Stimulated activated CD4-positive, alpha-beta T cell treated with anti-CD3 and anti-CD28 coated beads, Interleukin-15, amount 100 ng/mL, for 1 hour (primary cell): ENCODE measurements at places on chromosomes 3 and 15.
A peak's percentile ranks its signal among the peaks of the same experiment; 100 is the strongest.

DNA sequence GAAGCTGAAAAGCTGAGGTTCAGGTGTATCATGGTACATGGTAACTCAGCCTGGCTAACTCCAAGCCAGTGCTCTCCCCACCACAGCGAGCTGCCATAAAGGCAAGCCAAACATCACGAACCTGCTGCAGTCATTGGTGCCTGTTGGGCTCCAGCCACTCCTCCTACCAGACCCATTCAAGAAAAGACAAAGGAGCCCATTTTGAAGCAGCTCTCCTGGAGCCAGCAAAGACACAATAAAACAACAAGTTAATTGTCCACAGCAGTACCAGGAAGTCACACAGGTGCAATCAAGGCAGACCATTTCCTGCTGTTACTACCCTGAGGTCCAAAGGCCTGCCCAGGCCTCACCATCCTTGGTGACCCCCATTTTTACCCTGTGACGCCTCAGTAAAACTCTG, 77.6 kb downstream of the DAPK2 start:
- DNase-seq: no peak

DNA sequence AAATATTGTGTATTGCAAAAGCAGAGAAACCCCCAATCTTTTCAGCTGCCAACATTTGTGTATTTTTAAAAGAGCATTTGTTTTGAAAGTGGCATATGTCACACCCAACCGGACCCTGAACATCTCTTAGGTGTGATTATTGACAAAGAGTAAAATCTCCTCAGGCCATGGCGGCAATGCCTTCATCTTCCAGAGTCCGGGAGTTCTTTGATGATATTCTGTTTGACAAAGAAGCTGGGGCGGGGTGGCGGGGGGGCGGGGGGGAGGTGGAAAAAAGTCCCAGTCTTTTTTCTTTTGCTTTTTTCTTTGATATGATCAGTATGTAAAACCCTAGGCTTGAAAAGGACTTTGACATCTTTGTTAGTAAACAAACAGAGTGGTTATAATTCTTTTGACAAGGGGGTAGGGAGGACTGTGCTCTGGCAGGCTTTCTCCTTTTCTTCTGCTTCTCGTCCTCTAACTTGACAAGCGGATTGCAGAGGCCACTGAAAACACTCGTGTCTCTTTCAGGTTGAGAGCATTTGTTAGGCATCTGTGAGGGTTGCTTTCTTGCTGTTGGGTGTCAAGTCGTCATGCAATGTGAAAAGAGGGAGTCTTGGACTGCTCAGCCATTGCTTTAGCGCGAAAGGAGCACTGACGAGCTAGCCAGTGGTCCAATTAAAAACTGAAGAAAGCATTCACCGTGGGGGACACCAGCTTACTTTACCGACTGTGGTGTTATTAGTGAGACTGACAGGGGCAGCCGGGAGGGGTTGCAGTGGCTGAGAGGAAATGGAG, 243.2 kb downstream of the NSUN3 start:
- no peak for DNase-seq

DNA sequence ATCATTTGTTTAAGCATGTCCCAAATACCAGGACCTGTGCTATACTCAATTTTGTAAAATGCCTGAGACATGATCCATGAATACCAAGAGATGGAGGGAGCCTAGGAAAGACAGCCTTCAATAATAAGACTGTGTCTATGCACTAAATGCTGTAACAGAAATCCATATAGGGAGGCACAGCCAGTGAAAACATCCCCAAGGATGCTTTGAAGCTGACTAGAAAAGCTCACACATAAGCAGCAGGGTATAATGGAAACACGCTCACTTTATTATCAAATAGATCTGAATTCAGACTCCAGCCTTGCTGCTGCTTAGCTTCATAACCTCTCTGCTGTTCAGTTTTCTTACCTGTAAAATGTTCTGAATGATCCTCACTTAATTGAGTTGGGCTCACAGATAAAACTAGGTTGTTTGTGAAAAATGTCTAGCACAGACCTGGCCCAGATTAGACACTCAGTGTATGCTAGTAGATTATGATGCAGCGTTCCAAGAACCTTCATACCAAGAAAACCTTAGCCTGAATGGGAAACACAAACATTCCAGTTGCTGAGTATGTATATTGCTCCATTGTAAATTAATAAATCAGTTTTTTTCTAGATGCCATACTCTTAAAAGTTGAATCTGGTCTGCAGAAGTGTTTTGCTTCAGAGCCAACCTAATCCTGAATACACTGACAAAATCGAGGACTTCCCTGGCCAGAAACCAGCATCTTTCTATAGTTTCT, 3.8 kb upstream of the LARP6 start:
- no peak for DNase-seq

DNA sequence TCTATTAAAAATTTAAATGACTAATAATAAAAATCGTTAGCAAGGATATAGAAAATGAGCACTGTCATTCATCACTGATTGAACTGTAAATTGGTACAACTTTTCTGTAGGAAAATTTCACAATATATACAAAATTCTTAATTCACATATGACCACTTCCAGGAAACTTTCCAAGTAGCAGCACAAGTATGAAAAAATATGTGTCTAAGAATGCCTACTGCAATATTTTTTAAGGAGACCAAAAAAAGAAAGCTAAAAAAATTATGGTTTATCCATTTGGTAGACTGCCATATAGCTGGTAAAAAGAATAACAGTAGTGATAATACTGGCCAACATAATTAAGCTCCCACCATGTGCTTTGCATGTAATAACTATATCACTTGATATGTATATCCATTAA, 59.2 kb downstream of the KLHL6 start:
- DNase-seq: no peak

DNA sequence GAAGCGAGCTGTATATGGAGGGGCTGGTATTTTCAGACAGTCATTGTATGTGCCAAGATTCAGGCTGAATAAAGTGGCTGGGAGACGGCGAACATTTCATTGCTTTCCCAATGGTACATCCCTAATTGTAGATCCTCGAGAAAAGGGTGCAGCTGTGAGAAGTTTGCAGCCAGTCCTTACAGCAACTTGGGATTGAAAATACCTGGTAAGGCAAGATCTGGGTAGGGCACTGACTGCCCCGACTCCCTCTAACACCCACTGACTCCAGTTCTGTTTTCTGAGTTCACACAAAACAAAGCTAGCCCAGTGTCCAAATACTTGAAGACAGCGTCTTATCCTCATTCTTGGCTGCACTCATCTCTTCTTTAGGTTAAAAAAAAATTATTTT, 63.7 kb downstream of the EDEM1 start:
- no peak for DNase-seq

DNA sequence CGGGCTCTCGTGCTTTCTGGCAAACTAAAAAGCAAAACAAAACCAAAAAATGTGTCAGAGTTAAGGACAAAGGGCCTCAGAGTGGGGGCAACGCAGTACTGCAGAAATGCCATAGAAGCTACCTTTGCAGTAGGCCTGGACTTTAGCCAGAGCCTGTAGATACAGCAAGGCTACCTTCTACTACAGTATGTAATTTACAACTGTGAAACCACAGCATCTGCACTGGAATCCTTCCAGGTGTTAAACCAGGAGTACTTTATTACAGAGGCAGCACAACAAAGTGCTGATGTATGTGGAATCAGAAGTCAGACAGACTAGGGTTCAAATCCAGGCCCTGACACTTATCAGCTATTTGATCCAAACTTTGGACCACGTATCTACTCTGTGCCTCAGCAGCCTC, 34.9 kb downstream of the RUBCN start:
- no peak for DNase-seq

- no peak for DNase-seq
Measured at GRCh38 chr3:14393440-14394106, 8.8 kb upstream of the SLC6A6 start.

DNA sequence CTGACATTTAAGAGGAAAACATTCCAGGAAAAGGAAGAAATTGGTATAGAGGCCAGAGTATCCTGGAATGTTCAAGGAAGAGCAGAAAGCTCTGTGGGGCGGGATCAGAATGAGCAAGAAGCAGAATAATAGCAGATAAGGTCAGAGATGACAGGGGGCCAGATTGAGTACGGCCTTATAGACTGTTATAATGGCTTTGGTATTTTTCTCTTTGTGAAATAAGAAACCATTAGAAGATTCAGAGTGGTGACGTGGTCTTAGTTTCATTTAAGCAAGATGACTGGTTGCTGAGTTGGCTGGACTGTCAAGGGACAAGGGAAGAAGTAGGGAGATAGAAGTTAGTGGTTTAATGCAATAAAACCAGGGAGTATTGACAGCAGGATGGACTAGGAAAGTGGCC, 218.3 kb upstream of the SOX2 start:
- no peak for DNase-seq

GRCh38 chr3:107458871-107459270, 63.9 kb upstream of the BBX start:
- no peak for DNase-seq

GRCh38 chr3:9732080-9732739, 675 bp downstream of the BRPF1 start:
- DNase-seq: peak; percentile 11

DNA sequence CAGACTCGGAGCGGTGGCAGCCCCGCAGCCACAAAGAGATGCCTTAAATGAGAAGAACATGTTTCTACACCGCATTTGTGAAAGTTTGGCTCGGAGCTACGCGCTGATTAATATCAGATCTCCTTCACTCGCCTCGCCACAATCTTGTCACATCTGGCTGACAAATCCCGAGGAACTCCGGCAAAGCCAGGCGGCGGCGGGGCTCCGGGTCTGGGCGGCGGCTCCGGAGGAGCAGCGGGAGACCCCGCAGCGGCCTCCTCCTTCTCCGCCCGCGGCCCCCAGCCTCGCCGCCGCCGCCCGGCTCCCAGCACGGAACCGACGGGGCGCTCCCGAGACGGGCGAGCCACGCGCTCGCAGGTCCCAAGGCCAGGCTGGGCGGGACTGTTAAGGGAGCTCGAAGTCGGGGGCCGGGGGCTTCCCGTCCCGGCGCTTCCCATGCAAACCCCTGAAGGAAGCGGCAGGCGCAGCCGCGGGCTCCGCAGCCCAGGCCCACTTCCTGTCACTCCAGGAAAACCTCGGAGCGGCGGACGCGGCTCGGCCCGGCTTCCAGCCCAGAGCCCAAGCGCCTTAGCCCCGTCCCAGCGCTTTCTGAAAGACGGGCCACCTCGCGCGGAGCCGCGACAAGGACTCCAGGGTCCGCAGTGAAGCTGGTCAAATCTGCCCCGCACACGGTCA, 1.2 kb downstream of the BNC1 start:
- no peak for DNase-seq

DNA sequence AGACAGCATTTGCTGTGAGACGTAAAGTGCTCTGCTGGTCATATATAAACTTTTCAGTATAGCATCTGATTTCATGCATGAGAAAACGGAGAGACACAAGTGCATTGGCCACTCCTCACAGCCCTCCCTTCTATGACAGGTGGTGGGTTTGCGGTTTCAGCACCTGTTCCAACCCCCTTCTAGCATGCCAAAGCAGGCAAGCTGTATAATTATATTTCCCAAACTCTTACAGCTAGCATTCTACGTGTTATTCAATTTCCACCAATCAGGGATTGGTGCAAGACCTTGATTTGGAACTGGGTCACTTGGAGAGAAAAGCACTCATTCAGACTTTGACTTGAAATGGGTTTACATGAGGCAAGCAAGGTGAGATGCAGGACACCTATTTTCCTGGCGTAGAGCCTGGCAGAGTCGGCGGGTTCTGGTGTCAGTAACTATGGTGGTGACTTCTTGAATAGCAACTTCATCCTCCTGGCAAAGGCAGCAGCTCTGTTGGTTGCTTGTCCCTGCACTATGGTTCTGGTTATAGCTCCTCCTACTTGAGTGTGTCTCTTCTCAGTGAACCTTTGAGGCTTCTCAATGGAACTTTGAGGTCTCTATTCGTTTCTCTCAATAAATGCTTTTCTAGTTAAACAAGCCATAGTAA, 356.5 kb downstream of the TBL1XR1 start:
- no peak for DNase-seq

DNA sequence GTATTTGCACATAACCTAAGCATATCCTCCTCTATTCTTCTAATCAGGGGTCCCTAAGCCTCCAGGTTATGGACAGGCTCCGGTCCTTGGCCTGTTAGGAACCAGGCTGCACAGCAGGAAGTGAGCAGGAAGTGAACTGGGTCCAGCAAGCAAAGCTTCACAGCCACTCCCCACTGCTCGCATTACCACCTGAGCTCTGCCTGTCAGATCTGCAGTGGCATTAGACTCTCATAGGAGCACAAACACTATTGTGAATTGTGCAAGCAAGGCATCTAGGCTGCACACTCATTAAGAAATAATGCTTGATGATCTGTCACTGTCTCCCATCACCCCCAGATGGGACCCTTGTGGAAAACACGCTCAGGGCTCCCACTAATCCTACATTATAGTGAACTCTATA, 9.8 kb downstream of the MSL2 start:
- no peak for DNase-seq

GRCh38 chr15:65212097-65212496, 824 bp upstream of the CILP start:
- DNase-seq: peak; percentile 4

- no peak for DNase-seq
Measured at GRCh38 chr15:83721981-83722380, 68.1 kb downstream of the ADAMTSL3 start.

DNA sequence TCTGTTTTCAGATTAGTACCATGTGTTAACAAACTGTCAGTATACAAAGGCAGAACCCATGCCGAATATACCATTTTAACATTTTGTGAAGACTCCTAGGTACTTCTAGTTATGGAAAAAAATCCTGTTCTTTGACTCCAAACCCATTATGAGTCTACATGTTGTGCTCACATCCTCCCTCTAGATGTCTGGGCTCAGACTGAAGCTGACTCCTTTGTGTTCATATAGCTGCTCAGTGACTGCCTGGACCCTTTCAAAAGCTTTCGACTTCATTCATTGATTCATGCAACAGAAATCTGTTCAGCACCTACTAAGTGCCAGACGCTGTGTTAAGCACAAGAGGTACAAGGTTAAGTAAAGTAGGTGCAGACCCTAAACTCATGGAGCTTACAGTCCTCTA, 60.5 kb downstream of the MEGF11 start:
- no peak for DNase-seq

GRCh38 chr3:124854009-124854408, 33.2 kb downstream of the ITGB5 start:
- no peak for DNase-seq

- no peak for DNase-seq
Measured at GRCh38 chr3:56782215-56782614, 19.5 kb downstream of the ARHGEF3 start.

- DNase-seq: no peak
Measured at GRCh38 chr15:84881520-84881830, 3.0 kb upstream of the SLC28A1 start.
